Glutamatergic neuron (in vitro differentiated cells): ENCODE measurements at places on chromosomes 12 and 14. TPM values are rescaled to one million over a fixed set of nuclear protein-coding genes. Genes with fewer than 3 reads are reported as not detected.

Gene TAS2R19
- total RNA-seq = 7.9 TPM

Gene GPR68
- total RNA-seq = not detected

Gene PEBP1
- total RNA-seq = 224 TPM

Gene C1QL4
- total RNA-seq = 4.8 TPM

Gene DAAM1
- 146 TPM for total RNA-seq

Gene KCNK10
- total RNA-seq = 2.8 TPM

Gene RD3L
- total RNA-seq = not detected

Gene IFNG-AS1
- total RNA-seq = not detected

- H3K36me3 ChIP-seq = no peaks in the 10 kb centered on the region
These were observed 228.4 kb upstream of the SOX5 start for GRCh38 chr12:24177889-24178288.

DNA sequence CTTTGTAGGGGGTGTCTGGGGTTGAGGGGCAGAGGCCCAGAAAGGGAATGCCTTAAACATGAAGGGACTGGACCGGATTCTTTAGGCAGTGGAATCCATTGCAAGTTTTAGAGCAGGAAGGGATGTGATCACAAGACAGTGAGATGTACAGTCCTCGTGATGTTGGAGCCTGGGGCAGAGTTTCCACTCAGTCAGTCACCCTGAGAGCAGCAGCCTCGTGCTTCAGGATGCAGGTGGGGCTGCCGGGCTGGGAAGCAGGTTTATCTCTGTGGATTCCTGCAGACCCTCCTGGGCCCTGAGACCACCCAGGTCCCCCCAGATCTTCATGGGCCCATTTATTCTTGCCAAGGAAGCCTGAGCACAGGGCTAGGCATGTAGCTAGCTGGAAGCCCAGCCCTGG is 38.5 kb downstream of the RIN3 start:
- no peak overlapping the region for H3K4me3 ChIP-seq
- H3K4me1 ChIP-seq = peaks cover 11% of the 10 kb centered on the region
- peaks cover 3% of the 10 kb centered on the region for H3K27me3 ChIP-seq
- no peak for DNase-seq

- no peak for DNase-seq
- no peak overlapping the region for H3K27ac ChIP-seq
- H3K4me3 ChIP-seq = no peak overlapping the region
These were observed 23.3 kb downstream of the RERGL start for GRCh38 chr12:18066666-18067065.

GRCh38 chr14:36582874-36583241 is 444 bp upstream of the NKX2-8 start:
- H3K27ac ChIP-seq = no peak overlapping the region
- peak overlapping the region; percentile 30 for H3K4me3 ChIP-seq
- DNase-seq = no peak
- H3K36me3 ChIP-seq = no peaks in the 10 kb centered on the region

GRCh38 chr12:107229827-107230226 is 136.5 kb upstream of the CRY1 start:
- H3K36me3 ChIP-seq = no peaks in the 10 kb centered on the region
- DNase-seq = no peak
- H3K27me3 ChIP-seq = no peaks in the 10 kb centered on the region
- H3K27ac ChIP-seq = no peak overlapping the region
- no peaks in the 10 kb centered on the region for H3K4me1 ChIP-seq

GRCh38 chr12:59115995-59116394 is 195.7 kb upstream of the LRIG3 start:
- no peak overlapping the region for H3K4me3 ChIP-seq
- H3K27me3 ChIP-seq = peaks cover 2% of the 10 kb centered on the region
- peaks cover 2% of the 10 kb centered on the region for H3K4me1 ChIP-seq
- H3K27ac ChIP-seq = no peak overlapping the region

GRCh38 chr12:129670256-129670920 is 233.4 kb downstream of the TMEM132D start:
- no peak overlapping the region for H3K4me3 ChIP-seq
- H3K27ac ChIP-seq = no peak overlapping the region
- no peaks in the 10 kb centered on the region for H3K4me1 ChIP-seq

DNA sequence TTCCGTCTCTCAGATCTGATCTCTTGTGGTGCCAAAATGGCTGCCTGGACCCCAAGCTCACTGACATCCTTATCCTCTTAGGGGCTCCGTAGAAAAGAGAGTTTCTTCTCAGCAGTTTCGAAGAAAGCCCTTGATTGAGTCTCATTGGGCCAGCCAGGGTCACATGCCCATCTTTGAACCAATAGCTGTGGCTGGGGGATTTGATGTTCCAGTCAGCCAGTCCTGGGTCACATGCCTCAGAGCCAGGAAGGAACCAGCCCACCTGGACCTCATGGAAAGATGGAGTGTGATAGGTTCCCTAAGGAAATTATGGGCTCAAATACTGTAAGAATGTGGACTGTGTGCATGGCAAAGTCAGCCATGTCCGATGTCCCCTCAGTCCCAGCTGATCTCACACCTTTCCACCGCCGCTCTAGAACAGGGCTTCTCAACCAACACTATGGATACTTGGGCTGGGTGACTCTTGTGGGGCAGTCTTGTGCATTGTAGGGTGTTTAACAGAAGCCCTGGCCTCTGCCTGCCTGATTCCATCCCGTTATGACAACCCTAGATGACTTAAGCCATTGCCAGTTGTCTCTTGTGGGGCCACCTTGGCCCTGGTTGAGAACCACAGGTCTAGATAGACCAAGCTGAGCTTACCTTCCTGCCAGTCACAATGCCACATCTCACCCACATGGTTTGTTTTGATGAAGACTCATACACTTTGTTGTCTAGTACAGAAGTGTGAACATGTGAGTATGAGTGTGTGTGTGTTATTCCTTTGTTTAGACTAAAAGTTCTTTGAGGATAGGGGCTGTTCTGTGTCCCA is 163.9 kb downstream of the ADGRD1 start:
- H3K4me1 ChIP-seq = peaks cover 20% of the 10 kb centered on the region
- DNase-seq = no peak
- H3K27ac ChIP-seq = no peak overlapping the region
- H3K4me3 ChIP-seq = no peak overlapping the region

DNA sequence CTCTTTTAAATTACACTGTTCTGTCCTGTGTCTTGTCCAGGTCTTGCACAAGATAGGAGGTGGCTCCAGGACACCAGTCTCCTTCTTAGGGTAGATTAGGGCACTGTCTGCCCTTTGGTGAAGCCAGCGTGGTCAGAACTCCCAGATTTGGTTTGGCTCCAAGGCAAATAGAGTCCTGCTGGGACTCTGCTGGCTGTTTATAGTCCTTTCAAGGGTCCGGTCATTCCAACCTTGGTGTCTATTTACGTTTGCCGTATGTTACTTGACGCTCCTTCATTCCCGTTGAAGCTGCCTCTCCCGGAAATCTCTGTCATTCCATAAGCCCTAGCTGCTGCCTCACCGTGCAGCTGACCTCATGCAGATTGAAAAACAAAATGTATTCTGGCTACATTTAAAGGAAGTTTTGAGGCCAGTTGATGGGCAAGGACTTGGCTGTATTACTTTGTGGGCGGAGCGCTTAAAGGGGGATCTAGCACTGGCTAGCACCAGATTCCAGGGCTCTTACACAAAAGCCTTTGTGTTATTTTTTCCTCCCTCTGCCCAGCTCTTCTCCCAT is 180.6 kb downstream of the AKAP6 start:
- H3K4me1 ChIP-seq = peaks cover 14% of the 10 kb centered on the region
- DNase-seq = no peak
- H3K36me3 ChIP-seq = no peaks in the 10 kb centered on the region

- peaks cover 4% of the 10 kb centered on the region for H3K36me3 ChIP-seq
- H3K27ac ChIP-seq = no peak overlapping the region
- H3K4me1 ChIP-seq = peaks cover 10% of the 10 kb centered on the region
- DNase-seq = no peak
- no peak overlapping the region for H3K4me3 ChIP-seq
These were observed 96.8 kb downstream of the MYRFL start for GRCh38 chr12:69921831-69922230.

DNA sequence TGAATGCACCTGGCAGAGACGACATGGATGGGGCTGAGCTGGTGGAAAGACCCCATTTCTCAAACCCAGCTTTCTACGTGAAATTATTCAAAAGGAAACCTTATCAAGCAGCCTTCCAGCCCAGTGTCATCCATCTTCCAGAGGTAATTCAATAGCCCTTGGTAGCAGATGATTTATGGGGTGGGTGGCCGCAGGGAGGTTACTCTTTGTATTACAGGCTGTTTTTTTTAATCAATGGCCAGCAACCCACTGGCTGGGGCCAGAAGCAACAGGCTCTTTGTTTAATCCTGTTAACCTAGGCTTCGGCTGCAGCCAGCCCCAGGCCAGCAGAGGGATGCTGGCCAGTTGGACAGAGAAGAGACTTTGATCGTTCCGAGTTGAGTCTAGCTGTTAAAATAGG is 139.8 kb upstream of the SRRM4 start:
- H3K36me3 ChIP-seq = no peaks in the 10 kb centered on the region
- no peak overlapping the region for H3K27ac ChIP-seq
- H3K4me3 ChIP-seq = no peak overlapping the region
- H3K27me3 ChIP-seq = peaks cover 4% of the 10 kb centered on the region
- H3K4me1 ChIP-seq = peaks cover 24% of the 10 kb centered on the region
- no peak for DNase-seq

GRCh38 chr12:121628037-121628436 is 1.7 kb downstream of the ORAI1 start:
- peaks cover 6% of the 10 kb centered on the region for H3K27me3 ChIP-seq
- H3K4me3 ChIP-seq = peak overlapping the region; percentile 88

GRCh38 chr14:98997526-98998205 is 274.3 kb downstream of the BCL11B start:
- H3K27me3 ChIP-seq = peaks cover 2% of the 10 kb centered on the region
- no peak overlapping the region for H3K27ac ChIP-seq
- no peak overlapping the region for H3K4me3 ChIP-seq

- no peak for DNase-seq
- no peaks in the 10 kb centered on the region for H3K36me3 ChIP-seq
- no peak overlapping the region for H3K27ac ChIP-seq
- H3K27me3 ChIP-seq = peaks cover 2% of the 10 kb centered on the region
These were observed 340.2 kb downstream of the SEC23A start for GRCh38 chr14:38762845-38763244.

GRCh38 chr14:64828071-64828470 is 51.6 kb downstream of the SPTB start:
- H3K4me1 ChIP-seq = peaks cover 1% of the 10 kb centered on the region
- no peak for DNase-seq

- no peak for DNase-seq
- no peak overlapping the region for H3K4me3 ChIP-seq
- no peak overlapping the region for H3K27ac ChIP-seq
- no peaks in the 10 kb centered on the region for H3K36me3 ChIP-seq
These were observed 1935.1 kb upstream of the FLRT2 start for GRCh38 chr14:83594874-83595273.

GRCh38 chr14:72352012-72352411 is 419.8 kb downstream of the RGS6 start:
- H3K27me3 ChIP-seq = no peaks in the 10 kb centered on the region
- no peak overlapping the region for H3K4me3 ChIP-seq
- no peaks in the 10 kb centered on the region for H3K4me1 ChIP-seq
- H3K36me3 ChIP-seq = peaks cover 5% of the 10 kb centered on the region

DNA sequence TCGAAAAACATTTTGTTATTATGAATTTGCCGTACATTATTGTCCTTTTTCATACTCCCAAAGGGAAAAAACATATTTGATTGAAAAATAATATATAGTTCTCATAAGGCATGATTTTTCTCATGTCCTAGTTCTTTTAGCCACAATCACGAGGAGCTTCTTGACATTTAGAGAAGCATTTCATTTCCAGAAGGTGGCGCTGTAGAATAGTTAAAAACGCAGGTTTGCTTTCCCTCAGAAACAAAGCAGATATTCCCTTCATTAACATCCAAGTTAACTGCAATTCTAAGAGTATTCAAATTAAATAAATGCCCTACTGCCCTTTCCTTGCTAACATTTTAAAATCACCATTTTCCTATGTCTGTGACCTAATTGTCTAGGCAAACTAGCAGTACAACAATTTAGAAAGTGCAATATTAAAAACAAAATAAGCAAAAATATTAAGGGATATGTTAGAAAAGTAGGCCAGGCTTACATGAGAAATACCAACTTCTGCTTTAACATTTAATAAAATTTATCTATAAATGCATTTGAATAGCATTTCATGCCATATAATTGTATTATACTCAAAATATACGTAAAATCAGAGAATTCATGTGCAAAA is 10.9 kb upstream of the PIK3C2G start:
- peak overlapping the region; percentile 88 for H3K27ac ChIP-seq
- peaks cover 22% of the 10 kb centered on the region for H3K4me1 ChIP-seq
- DNase-seq = no peak
- H3K27me3 ChIP-seq = peaks cover 4% of the 10 kb centered on the region
- H3K36me3 ChIP-seq = no peaks in the 10 kb centered on the region

DNA sequence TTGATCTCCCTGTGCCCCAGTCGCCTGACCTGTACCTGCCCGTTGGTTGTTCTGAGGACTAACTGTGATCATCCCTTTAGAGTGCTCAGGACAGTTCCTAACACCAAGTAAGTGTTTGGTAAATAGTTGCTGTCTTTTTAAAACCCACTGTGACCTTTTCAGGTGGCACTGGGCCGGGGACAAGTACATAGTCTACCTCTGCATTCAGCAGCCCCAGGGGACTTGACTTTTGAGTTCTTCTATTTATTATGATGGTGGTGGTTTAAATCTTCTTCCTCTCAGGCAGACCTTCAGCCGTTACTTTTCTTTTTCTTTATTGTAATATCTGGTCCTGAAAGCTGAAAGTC is 38.8 kb downstream of the EVL start:
- peaks cover 18% of the 10 kb centered on the region for H3K4me1 ChIP-seq
- H3K4me3 ChIP-seq = no peak overlapping the region
- no peak for DNase-seq
- H3K36me3 ChIP-seq = no peaks in the 10 kb centered on the region
- H3K27ac ChIP-seq = no peak overlapping the region

GRCh38 chr12:56932146-56932545 is 2.1 kb downstream of the SDR9C7 start:
- H3K27ac ChIP-seq = no peak overlapping the region
- DNase-seq = no peak
- H3K4me1 ChIP-seq = peaks cover 1% of the 10 kb centered on the region
- no peak overlapping the region for H3K4me3 ChIP-seq
- H3K36me3 ChIP-seq = peaks cover 4% of the 10 kb centered on the region

GRCh38 chr12:99370421-99371138 is 277.0 kb upstream of the GARIN6 start:
- no peak overlapping the region for H3K27ac ChIP-seq
- H3K4me3 ChIP-seq = no peak overlapping the region
- no peaks in the 10 kb centered on the region for H3K4me1 ChIP-seq

DNA sequence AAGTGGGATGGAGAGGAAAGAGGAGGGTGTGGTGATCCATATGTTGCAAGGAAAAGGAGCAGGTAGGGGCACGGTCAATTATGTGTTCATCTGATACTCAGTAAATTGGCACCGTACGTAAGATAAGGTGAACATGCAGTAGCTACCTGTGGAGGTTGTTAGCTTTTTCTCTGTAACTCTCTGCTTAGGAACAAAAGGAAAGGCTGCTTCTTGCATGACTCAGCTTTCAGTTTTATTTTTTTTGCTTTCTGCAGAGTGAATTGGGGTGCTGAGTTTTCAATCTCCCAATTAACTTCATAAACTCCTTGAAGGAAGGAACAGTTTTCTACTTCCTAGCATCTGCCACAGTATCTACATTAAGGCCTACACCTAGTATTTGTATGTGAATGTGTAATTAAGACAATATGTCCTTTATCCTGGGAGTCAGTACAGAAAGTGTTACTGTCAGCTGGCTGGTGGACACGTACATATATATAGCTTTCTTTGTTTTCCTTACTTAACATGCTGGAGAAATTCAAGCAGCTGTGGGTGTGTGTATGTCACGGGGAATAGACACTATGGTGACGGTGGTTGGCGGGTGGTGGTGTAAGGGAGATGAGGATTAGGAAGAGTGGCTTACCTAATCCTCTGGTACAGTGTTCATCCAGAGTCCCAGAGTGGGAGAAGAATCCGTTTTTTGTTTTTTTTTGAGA is 40.1 kb upstream of the WNK1 start:
- no peak overlapping the region for H3K27ac ChIP-seq
- no peaks in the 10 kb centered on the region for H3K4me1 ChIP-seq
- no peak overlapping the region for H3K4me3 ChIP-seq
- H3K36me3 ChIP-seq = no peaks in the 10 kb centered on the region
- peaks cover 1% of the 10 kb centered on the region for H3K27me3 ChIP-seq
